Left lung (tissue), 14 donors: ENCODE measurements at places on chromosomes 2 and 18. TPM values are rescaled to one million over a fixed set of nuclear protein-coding genes. Genes with fewer than 3 reads are reported as not detected.

Gene UGT1A8
- not detected for polyA plus RNA-seq

Gene CRYGC
- not detected for polyA plus RNA-seq

Gene NYAP2
- polyA plus RNA-seq: 0.06 TPM

Gene DNAJC5G
- 0.41 TPM for polyA plus RNA-seq

Gene MC5R
- not detected for polyA plus RNA-seq

Gene VAMP5
- 55.8 TPM for polyA plus RNA-seq

Gene UPP2
- polyA plus RNA-seq: 0.23 TPM

Gene UGGT1
- polyA plus RNA-seq: 39.2 TPM

Gene ZSWIM2
- polyA plus RNA-seq: not detected

Gene IL1RN
- polyA plus RNA-seq: 1.3 TPM

DNA sequence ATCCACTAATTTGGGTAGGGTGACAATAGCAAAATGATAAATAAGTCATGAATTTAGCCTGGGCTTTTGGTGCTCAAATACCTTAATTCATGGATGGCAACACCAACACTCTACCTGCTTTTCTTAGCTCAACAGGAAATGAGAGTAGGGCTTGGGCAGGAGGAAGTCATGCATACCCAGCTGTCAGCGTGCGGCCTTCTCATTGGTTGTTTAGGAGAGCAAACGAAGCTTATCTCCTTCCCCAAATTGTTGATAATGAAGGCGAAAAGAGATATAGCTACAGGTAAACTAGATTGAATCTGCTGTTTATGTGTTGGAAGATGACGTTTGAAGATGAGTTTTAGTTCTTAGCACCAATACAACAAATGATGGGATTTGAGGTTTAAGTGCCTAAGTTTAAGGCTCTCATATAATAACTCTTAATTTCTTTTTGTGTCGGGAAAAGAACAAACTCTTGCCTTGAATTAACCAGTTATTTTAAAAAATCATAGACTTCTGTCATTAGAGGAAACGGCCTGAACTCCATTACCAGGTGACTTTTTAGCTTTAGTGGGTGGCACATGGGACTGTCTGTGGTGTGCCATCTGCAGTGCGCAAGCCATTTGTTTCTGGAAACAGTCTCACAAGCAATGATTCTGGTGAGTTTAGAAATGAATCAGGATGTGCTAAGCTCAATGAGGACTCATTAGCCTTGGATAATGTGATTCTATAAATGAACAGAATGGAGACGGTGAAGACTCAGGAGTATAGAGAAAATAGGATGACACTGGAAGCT is 19.8 kb downstream of the MAP4K4 start:
- no peak for DNase-seq

- no peak for DNase-seq
Observed at GRCh38 chr18:59079264-59079663, 60.4 kb upstream of the SEC11C start.

DNA sequence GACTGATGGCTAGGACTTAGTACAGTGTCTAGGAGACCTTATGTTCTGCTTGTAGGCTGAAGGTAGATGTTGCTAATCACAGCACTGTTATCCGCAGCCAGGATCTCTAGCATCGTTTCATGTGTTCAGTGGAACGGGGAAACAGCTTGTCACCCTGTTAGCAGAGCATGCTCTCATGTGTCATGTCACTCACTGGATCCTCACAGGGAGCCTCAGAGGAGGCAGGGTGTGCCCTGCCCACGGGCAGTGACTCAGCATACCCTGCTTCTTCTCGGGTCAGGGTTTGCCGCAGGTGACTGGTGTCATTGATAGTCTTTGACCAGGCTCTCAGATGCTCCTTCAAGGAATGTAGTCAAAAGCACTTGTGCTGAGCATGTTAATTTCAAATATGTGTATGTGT is 44.4 kb downstream of the RPIA start:
- DNase-seq: no peak

DNA sequence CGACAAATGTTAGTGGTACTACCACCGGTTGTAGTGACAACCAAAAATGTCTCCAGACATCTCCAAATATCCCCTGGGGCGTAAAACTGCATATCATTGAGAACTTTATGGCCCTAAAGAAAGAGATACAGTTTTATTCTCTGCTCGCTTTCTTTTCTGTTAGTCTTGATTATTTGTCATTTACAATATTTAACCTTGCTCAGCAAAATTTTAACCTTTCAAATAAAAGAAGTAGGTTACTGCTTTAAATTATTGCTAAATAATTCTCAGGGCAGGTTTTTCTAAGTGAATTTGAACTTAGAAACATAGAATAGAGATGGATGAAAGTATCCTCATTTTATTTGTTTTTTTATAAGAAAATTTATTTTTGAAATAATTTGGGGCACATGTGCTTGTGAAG is 67.9 kb downstream of the BMPR2 start:
- no peak for DNase-seq

GRCh38 chr2:70771446-70771845 is 3.4 kb upstream of the ADD2 start:
- DNase-seq: no peak

GRCh38 chr18:30999186-30999585 is 43.4 kb downstream of the DSC3 start:
- DNase-seq: peak; percentile 2

GRCh38 chr2:223897669-223898330 is 47.3 kb downstream of the WDFY1 start:
- no peak for DNase-seq

DNA sequence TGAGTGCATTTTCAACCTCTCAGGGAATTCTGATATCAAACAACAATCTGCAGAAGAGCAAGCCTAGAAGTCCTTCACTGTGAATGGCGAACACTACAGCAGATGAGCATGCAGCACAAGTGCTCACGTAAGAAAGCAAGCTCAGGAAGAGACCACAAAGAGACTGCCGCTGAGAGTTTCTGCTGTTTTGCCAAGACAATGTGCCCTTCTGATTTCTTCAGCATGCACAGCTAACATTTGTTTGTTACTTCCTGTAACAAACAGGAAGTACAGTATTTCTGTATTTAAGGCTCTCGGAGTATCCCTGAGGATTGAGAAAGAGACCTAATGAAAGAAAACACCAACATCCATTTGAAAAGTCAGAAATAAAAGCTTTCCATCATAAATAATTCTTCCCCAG is 45.9 kb downstream of the MBOAT2 start:
- DNase-seq: no peak

GRCh38 chr2:170770606-170771420 is 635 bp downstream of the ERICH2 start:
- DNase-seq: peak; percentile 62

DNA sequence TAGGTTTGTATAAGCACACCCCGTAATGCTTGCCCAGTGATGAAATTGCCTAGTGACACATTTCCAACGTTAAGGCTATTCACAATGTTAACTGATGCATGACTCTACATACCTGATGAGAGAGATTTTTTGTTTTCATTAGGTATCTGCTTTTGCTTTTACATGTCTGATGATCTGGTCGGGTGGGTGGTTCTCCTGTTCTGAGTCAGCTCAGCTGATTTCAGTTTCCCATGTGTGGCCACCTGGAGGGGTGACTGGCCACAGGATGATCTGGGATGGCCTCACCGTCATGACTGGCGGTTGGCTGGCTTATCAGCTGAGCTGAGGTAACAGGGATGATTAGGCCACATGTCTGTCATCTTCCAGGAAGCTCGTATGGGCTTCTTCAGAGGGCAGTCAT is 33.8 kb upstream of the ACYP2 start:
- no peak for DNase-seq

- peak; percentile 79 for DNase-seq
Observed at GRCh38 chr18:57428221-57429150, 6.7 kb upstream of the ONECUT2 start.

- no peak for DNase-seq
Observed at GRCh38 chr18:76816127-76816526, 6.2 kb upstream of the ZNF236 start.

- no peak for DNase-seq
Observed at GRCh38 chr2:195447323-195447975, 209.6 kb upstream of the SLC39A10 start.

DNA sequence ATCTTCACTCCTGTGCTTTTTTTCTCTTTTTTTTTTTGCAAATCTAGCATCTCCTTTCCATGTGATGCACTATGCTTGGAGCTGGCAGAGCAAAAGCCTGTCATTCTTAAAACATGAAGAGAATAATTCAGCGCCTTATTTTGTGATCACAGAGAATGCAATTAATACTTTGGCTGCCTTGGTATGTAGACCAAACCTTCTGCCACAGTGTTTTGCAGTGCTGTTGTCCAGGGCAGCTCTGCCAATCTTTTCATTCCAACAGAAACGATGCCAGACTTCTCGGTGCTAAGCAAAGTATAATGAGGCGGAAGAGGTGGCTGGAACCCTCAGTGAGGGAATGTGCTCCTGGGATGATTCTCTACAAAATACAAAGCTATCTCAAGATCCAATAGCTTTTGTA is 25.6 kb downstream of the BCL2 start:
- DNase-seq: no peak

GRCh38 chr18:33611525-33612135 is 33.6 kb downstream of the ASXL3 start:
- no peak for DNase-seq
